AG04449 (cell line): ENCODE measurements at places on chromosomes 3 and 15.

DNA sequence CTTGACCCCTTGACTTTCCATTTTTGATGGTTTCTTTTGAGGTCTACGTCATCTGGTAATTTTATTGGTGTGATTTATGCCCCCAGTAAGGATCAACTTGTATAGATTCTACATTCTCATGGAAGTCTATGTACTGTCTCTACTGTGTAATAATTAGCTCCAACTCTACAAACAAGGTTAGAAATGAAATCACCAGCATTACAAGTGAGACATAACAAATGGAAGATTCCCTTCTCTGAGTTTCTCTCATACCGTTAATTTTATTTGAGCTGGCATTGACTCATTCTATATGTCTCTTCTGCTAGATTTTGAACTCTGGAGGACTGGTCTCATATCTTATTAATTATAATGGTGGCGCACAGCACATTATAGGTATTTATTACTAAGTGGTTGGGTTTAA, 138.9 kb downstream of the LPP start:
- DNase-seq = no peak

- no peak for DNase-seq
Measured at GRCh38 chr3:98359993-98360675, 6.5 kb downstream of the OR5K4 start.

- no peak for DNase-seq
Measured at GRCh38 chr3:6736836-6737629, 123.9 kb upstream of the GRM7 start.

GRCh38 chr3:194756791-194757325, 71.2 kb downstream of the FAM43A start:
- DNase-seq = no peak

- no peak for DNase-seq
Measured at GRCh38 chr15:59622289-59622688, 10.7 kb downstream of the GCNT3 start.
